ENCODE measurements at places on chromosomes 2 and 18. TPM values are rescaled to one million over a fixed set of nuclear protein-coding genes. Genes with fewer than 3 reads are reported as not detected.

Gene UGT1A1
- not detected for total RNA-seq

- no peaks in the 10 kb centered on the region for H3K36me3 ChIP-seq
- no peak overlapping the region for H3K4me3 ChIP-seq
- H3K4me1 ChIP-seq: peaks cover 8% of the 10 kb centered on the region
- no peak for DNase-seq
Measured at GRCh38 chr2:151670846-151671597, 63.3 kb downstream of the NEB start.

Gene GPR155
- 9.4 TPM for total RNA-seq

DNA sequence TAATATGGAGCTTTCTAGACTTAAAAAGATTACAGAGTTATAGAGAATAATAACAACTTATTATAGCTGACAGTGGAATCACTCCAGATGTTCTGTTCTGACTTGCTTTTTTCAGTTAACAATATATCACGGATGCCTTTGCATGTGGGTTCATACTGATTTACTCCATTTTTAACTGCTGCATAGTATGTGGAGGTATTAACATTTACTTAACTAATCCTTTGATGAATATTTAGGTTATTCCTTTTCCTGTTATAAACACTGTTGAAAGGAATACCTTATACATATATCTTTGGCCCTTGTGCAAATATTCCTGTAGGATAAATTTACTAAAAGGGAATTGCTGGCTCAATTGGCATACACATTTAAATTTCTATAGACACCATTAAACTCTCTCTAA is 33.1 kb upstream of the ZFP36L2 start:
- no peak overlapping the region for H3K4me3 ChIP-seq
- H3K4me1 ChIP-seq: peaks cover 1% of the 10 kb centered on the region
- peaks cover 4% of the 10 kb centered on the region for H3K36me3 ChIP-seq
- H3K27ac ChIP-seq: no peak overlapping the region

- no peak overlapping the region for H3K27ac ChIP-seq
- H3K4me3 ChIP-seq: no peak overlapping the region
- H3K4me1 ChIP-seq: peaks cover 5% of the 10 kb centered on the region
- DNase-seq: no peak
Measured at GRCh38 chr2:86223927-86224560, 24.8 kb downstream of the MRPL35 start.

DNA sequence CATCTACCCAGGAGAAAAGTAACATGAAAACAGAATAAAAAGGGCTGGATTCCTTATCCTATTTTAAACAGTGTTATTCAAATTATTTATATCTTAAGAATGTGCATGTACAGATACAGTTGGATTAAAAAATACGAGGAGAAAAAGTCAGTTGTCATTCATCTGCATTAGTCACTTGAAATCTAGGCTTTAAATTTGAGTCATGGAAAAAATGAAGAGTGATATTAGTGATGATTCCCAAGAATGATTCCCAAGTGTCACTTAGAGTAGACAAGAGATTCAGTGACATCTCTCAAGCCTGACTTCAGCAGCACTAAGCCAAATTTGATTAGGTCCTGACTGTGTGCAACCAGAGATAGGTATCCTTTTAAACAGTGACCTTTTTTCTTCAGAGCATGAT is 394.2 kb downstream of the IRS1 start:
- peaks cover 2% of the 10 kb centered on the region for H3K4me1 ChIP-seq
- H3K27ac ChIP-seq: no peak overlapping the region
- no peak overlapping the region for H3K4me3 ChIP-seq

DNA sequence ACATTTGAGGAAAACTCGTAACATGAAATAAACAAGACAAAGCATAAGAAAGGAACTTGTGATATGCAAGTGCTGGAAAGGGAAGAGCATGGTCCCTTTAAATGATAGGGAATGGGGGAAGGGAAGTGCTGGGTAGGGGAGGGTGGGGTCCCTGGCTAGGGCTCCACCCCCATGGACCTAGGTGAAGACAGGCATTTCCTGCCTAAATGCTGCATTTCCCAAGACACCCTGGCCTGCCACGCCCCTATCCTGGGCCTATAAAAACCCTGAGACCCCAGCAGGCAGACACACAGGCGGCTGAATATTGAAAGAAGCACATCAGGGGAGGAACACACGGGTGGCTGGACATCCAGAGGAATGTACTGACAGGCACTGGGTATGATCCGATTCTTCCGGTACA is 499.9 kb downstream of the ZEB2 start:
- peaks cover 2% of the 10 kb centered on the region for H3K4me1 ChIP-seq
- no peak overlapping the region for H3K27ac ChIP-seq
- H3K27me3 ChIP-seq: no peaks in the 10 kb centered on the region
- DNase-seq: no peak
- H3K36me3 ChIP-seq: peaks cover 12% of the 10 kb centered on the region

DNA sequence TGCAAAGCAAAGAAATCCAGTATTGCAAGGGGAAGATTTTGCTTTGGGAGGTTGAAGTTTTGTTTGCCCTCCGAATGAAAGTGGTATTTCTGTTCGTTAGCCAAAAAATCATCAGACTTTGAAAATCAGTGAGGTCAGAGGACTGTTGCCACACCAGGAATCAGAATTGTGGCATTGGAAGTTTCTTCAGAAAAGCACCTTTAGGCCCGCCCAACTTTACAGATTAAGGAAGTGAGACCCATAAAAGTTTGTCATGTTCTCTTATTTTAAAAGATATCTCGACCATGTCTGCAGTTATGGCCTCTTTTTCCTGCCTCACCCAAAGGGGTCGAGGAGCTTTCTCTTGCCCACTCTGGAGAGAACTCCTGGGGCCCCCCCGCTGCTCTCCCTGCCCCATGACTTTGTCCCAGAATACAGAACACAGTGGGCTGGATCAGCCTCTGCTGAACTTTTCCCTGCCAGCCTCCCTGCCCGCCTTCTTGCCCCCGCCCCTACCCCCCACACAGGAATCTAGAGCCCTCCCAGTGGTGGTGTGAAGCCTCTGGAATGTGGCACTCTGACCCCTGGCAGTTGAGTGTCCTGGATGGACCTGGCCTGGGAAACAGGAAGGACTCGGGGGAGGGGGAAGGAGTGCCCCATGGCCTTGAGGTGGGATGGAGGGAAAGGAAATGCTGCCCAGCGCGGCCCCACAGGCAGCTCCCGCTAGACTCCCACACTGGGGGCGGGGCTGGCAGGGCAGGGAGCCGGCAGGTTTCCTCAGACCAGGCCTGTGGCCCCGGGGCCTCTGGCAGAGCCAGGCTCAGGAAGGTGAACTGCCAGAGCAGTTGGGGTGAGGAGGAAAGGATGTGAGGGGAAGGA is 25.3 kb downstream of the CRIM1 start:
- H3K36me3 ChIP-seq: peaks cover 5% of the 10 kb centered on the region
- no peak overlapping the region for H3K27ac ChIP-seq
- no peak for DNase-seq
